ENCODE measurements at places on chromosomes 13 and 19.

DNA sequence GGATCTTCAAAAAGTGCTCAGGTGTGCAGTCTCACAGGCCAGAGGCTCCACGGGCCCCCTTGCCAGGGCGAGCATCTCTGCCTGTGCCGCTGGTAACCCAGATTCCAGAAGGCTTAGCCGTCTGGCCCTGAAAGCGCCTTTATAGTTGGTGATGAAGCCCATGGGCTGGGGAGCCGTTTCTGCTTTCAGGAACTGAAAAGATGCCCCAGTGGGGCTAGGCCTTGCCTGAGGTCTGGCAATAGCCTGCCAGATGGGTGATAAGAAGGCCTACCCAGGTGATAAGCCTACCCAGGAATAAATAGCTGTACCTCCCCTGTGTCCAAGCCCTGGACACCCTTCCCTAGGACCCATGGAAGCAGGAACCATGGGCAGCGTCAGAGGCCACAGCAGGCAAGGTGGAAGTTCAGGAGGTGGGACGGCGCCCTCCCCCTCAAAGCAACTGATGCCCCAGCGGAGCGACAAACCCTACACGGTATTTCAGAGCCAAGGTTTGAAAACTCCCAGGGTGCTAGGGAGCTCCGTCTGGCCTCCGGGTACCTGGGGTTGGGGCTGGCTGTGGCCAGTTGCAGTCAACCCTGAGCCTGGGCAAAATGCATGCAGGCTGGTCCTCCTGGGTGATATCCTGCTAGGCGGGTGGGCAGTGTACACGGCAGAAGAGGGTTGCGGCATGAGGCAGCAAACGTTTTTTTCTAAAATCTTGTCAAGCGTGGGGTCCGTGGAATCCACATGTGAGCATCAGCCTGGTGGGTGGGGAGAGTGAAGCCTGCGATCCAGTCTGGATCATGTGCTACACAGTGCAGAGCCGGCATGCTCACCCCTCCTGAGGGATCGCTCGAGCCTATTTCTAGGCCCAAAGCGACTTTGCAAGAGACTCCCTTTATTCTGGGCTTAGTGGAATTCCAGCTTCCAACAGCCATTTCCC is 45.3 kb downstream of the ACTN4 start:
- DNase-seq: no peak

GRCh38 chr13:113040597-113041292 is 64.8 kb upstream of the F7 start:
- DNase-seq: no peak

GRCh38 chr19:31470229-31470939 is 121.1 kb upstream of the TSHZ3 start:
- DNase-seq: no peak

DNA sequence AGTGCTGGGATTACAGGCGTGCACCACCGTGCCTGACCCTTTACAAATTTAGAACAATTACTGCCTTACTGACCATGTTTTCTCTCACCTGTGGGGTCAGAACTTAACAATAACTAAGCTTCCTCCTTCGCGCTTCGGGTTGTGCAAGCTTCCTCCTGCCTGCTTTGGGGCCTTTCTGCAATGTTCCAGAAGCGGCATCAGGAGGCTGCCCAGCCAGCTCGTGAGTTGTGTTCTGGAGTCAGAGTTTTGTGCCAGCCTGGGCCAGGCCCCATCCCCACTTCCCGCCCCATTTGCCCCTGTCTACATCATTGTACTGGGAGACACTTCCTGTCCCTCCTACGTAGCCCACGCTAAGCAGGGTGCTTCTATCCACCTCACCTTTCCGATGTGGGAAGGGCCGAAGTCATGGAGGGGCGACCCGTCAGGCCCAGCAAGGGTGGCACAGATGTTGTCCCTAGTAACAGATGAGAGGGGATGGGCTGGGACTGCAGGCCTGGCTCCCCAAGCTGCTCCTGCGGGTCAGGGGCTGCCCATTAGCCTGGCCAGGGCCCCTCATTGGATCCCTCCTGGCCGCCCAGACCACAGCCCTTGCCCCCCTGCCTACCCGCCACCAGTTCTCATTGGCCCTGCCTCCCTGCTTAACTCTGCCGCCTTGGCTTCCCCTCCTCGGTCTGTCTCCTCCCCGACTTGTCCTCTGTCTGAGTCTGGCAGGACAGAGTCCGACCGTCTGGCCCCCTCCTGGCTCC is 13.4 kb downstream of the UHRF1 start:
- DNase-seq: no peak

- DNase-seq: no peak
Observed at GRCh38 chr13:91384896-91385295, 13.5 kb upstream of the GPC5 start.

GRCh38 chr13:45544520-45544919 is 71.0 kb downstream of the ERICH6B start:
- no peak for DNase-seq

- no peak for DNase-seq
Observed at GRCh38 chr13:29936051-29936813, 85.8 kb upstream of the UBL3 start.

DNA sequence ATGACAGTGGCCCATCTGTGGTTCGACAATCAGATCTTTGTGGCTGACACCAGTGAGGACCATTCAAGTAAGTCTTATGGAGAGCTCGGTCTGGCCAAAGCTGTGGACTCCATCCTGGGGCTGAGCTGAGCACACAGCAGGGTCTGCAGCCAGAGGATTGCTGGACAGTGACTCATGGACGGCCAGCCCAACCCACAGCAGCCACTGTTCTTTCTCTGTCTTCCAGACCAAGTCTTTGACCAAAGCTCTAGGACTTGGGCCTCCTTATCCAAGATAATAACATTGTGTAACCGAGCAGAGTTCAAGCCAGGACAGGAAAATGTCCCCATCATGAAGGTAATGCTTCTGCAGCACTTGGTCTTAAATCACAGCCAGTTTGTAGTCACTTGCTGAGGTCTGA is 12.4 kb downstream of the ATP12A start:
- DNase-seq: no peak

GRCh38 chr19:30546332-30546731 is 174.1 kb downstream of the ZNF536 start:
- DNase-seq: no peak

- DNase-seq: no peak
Observed at GRCh38 chr19:17264641-17264979, at the start of gene USHBP1. Gene USHBP1, minus strand, starts transcription at chr19:17264745. Its CDS starts 446 bp downstream, at chr19:17264299.

- DNase-seq: no peak
Observed at GRCh38 chr19:16234552-16235445, 37.1 kb downstream of the AP1M1 start.

GRCh38 chr13:40446365-40446764 is 220.1 kb downstream of the FOXO1 start:
- DNase-seq: no peak

GRCh38 chr19:55590617-55591016 is 8.7 kb downstream of the FIZ1 start:
- DNase-seq: no peak

DNA sequence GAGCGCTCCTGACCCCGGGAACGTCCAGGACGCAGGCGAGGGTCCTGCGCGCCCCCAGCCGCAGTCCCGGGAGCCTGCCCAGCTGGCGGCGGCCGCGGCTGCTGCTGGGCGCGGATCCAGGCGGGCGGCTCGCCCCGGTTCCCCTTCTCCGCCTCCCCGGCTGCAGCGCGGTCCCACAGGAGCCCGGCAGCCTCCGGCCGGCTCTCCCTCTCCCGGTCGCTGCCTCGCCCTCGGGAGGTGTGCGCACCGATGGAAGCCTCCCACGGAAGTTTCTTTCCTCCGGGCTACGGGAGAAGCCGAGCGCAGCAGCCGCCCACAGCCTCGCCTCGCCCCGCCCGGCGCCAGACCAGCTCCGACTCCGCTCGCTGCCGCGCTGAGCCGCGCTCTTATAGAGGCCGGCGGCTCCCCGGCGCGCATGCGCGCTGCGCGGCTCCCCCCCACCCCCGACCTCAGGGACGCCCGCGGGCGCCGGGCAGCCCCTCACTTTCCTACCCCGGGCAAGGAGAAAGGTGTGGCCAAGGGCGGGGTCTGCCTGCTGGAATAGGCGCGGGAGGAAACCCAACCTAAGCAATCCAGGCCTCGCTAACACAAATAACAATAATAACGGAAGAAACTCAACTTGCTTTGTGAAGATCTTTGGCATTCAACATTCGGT is at the start of gene SHISA2:
SHISA2 (minus strand) TSS at position 360 of the 655 bp plus-strand sequence. CDS start 1,041 bp downstream, outside the sequence.
- DNase-seq: peak; percentile 49

DNA sequence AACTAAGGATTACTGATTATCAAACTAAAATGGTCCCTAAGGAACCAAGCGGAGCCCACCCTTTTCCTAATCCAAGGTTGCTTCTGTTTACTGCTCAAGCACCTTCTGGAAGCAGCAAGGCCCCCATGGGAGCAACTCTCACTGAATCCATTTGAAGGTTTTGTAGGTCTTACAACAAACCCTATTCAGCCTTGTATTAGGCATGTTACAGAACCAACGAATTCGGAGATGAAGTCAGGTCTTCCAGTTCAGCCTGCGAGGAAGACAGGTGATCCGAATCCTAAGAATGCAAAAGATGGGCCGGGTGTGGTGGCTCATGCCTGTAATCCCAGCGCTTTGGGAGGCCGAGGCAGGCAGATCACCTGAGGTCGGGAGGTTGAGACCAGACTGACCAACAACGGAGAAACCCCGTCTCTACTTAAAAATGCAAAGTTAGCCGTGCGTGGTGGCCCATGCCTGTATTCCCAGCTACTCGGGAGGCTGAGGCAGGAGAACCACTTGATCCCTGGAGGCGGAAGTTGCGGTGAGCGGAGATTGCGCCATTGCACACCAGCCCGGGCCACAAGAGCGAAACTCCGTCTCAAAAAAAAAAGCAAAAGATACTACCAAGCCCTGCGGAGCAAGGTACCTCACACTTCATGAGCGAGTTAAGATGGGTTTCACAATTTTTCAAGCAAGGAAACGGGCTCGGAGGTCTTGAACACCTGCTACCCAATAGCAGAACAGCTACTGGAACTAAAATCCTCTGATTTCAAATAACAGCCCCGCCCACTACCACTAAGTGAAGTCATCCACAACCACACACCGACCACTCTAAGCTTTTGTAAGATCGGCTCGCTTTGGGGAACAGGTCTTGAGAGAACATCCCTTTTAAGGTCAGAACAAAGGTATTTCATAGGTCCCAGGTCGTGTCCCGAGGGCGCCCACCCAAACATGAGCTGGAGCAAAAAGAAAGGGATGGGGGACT is 609 bp downstream of the ZAR1L start:
- DNase-seq: peak; percentile 51

GRCh38 chr13:113057084-113057483 is 48.5 kb upstream of the F7 start:
- no peak for DNase-seq

DNA sequence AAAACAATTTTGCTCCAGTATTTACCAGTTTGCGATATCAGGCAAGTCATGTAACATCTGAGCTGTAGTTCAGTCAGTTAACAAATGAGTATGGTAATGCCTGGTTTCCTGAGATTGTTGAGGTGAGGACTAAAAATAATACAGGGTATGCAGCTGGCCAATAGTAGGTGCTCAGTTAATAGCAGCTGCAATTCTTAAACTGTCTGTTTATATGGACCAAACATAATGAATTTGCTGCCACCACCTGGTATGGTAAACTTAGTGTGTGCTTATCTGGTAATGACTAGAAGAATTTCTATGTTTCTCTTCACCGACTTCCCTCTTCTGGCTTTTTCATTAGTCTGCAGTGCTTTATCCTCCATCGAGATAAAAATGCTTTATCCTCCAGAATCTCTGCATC is 9.1 kb downstream of the ZMYM2 start:
- no peak for DNase-seq

GRCh38 chr19:45424191-45425058 is 708 bp upstream of the ERCC1 start:
- no peak for DNase-seq

DNA sequence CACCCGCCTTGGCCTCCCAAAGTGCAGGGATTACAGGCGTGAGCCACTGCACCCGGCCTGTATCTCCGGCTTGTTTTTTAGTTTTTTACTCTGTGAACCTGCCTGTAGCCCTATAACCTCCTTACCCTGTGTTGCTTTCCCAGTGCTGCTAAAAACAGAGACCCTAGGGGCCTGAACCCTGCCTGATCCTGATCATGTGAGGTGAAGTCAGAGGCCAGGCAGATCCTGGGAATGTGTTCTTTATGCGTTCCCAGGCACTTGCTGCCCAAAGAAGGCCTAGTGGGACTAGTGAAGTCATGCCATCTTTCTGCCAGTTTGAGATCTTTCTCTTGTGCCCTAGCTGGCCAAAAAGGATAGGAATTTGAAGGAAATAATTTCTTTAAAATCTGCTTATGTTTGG is 4.6 kb downstream of the UBA2 start:
- DNase-seq: no peak

DNA sequence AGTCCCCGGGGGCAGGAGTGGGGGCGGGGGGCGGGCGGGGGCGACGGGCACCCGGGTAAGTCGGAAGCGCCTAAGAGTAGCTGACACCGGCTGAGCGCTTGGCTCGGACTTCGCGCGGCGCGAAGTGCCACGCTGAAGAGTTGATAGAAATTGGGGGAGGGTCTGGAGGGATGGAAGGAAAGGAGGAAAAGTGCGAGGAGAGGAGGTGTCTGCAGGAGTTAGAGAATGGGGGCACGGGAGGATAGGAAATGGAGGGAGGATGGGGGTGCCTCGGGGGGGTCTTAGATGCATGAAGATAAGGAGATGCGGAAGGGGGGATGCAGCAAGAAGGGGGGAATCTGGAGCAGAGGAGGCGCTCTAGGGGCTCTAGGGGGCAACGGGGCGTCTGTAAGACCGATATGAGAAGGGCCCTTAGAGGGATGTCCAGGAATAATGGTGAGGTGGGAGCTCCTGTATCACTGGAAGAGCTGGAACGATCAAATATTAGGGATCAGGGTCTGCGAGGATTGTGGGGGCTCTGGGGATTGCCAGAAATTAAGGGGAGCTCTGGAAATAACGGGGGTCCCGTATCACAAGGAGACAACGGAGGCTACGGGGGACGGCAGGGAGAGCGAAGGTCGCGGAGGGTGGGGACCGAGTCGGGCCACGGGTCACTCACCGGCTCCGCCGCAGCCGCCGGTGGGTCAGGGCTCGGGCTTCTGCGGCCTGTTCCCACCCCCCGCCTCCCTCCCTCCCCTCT is at the start of gene MYPOP:
MYPOP (minus strand) TSS at position 702 of the 739 bp plus-strand sequence. CDS start 840 bp downstream, outside the sequence.
- no peak for DNase-seq

DNA sequence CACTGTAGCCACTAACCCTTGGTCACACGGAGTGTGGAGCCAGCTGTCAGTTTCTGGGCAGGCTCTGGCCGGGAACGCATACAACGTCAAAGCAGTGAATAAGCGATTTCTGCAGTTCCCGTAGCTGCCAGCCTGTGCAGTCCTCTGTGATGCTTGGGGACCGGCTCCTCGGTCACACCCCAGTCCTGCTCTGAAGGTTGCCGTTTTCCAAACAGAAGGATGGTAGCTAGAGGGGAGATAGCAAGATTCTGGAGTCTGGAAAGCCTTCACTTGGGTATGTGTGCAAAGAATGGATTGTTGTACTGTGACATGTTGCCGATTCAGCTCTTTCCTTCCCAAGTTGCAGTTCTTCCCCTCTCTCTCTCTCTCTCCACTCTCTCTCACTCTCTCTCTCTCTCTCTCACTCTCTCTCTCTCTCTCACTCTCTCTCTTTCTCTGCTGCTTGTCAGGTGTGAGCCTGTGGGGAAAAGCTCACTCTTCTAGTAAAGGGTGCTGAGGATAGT is 38.7 kb upstream of the C1QTNF9 start:
- peak; percentile 32 for DNase-seq

- DNase-seq: no peak
Observed at GRCh38 chr19:4493929-4494690, 22.0 kb downstream of the HDGFL2 start.

Data from stimulated activated CD4-positive, alpha-beta T cell treated with anti-CD3 and anti-CD28 coated beads, Interleukin-1b, Interleukin-23, amount 100 ng/mL, for 4 hours (primary cell).